ENCODE measurements at places on chromosomes 3 and 15. TPM values are rescaled to one million over a fixed set of nuclear protein-coding genes. Genes with fewer than 3 reads are reported as not detected.

WDR48 gene
- total RNA-seq = 44.8 TPM

TTC14 gene
- total RNA-seq = 51.1 TPM

DNA sequence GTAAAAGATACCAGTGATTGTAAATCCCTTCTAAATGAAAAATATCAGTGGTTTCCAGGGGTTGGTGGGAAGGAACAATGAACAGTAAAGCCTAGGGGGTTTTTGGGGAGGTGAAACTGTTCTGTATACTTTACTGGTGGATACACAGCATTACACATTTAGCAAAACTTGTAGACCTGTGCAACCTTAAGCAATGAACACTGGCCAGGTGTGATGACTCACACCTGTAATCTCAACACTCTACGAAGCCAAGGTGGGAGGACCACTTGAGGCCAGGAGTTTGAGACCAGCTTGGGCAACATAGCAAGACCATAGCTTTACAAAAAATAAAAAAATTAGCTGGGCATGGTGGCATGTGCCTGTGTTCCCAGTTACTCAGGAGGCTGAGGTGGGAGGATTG lies 1.8 kb downstream of the CCDC13 start:
- no peak for DNase-seq

- DNase-seq = no peak
These were observed 7.9 kb upstream of the CPNE9 start for GRCh38 chr3:9695746-9696145.

DNA sequence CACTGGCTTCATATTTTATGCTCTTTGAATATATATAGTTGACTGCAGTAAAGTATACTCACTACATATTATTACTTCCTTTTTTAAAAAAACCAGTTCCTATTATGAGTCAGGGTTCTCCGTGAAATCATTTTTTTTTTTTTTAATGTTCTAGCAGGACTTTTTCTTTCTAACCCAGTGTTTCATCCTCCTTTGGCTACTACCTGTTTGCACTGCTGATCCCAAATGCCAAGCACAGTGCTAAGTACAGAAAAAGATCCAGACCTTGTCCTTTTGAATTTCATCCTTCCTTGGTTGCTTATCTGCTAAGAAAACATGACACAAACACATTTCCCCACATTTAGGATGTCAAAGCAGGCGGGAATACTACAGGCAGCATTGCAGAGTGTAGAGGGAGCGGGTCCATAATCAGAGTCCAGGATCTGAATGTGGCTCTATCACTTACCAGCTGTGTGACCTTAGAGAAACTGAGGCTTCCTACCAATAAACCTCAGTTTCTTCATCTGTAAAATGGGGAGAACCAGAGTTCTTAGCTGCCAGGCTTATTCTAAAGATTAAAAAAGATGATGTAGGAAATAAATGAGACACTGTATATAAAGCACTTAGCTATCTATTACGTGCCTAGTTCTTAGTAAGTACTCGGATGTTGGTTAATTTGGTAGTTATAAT lies 37.2 kb upstream of the ANPEP start:
- DNase-seq = no peak

- no peak for DNase-seq
These were observed 4.8 kb downstream of the LCTL start for GRCh38 chr15:66560856-66561525.

- no peak for DNase-seq
These were observed 9.8 kb upstream of the CNTN3 start for GRCh38 chr3:74624301-74624700.

GRCh38 chr15:76206325-76206976 lies 104.8 kb downstream of the ETFA start:
- peak; percentile 71 for DNase-seq

DNA sequence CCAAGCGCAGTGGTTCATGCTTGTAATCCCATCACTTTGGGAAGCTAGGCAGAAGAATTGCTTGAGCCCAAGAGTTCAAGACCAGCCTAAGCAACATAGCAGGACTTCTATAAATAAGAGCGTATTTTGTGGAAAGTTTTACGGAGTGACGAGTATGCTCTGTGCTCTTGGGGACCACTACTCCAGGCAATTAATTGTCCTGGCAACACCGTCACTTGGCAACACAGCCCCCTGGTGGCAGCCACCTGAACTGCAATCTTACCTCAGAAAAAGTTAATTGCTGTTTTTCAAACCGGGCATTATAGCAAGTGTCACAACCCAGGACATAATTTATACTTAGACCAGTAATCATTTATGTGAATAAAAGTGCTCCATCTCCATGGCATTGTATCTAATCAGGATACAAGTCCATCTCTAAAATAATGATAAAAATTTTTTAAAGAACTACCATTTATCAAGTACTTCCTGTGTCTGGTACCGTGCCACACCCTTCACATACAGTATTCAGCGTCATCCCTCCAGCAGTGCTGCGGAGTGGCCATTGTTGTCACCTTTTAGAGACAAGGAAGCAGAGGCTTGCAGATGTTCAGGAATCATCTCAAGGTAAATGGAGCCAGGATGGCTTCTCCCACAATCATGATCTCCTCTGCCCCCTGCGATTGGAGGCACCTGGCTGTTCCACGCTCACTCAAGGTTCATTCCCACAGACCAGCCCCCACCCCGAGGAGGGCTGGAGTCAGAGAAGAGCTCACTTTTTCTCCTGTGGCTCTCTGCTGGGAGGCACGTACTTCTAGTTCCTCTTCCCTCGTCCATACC lies 34.5 kb downstream of the PLA2G4D start:
- peak; percentile 71 for DNase-seq

DNA sequence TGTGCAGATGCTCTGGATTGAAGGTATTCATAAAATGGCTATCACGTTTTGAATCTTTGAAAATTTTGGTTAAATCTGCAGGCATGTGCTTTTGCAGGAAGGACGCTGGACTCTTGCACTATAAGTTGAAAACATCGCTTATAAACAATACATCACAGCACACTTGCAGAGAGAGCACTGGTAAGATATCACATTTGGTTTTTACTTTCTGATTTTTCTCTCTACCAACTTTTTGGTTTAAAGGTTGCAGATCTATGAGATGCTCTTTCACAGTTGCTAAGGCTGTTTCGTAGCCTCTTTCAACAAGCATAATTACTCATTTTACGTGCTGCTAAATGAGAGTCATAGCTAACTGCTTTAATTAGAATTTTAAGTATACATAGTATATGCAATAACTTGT lies 724.4 kb upstream of the ARRDC4 start:
- no peak for DNase-seq

DNA sequence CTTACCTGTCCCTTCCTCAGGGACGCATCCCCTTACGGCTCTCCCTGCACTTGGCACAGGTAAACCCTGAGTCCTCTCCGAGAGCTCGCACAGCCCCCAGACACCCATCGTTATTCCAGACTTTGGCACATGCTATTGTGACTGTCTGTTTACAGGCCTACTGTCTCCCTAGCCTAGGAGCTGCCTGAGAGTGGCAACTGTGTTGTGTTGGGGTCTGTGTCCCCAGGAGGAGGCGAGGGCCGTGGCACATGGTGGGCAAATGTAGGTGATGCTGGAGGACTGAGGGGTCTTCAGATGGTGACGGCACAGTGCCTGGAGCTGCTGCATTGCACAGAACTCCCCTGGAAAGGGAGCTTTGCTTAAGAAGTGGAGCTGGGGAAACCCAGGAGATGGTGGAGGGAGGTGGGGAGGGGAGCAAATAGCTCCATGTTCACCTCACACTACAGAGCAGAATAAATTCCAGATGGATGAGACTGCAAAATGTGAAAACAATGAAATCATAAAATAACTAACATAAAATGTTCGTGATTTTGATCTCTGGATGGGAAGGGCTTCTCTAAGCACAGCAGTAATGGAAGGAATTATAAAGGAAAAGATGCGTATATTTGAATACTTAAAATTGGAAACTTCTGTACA lies 96.5 kb downstream of the SMAD6 start:
- no peak for DNase-seq
